ENCODE measurements at places on chromosomes 2 and 18.

DNA sequence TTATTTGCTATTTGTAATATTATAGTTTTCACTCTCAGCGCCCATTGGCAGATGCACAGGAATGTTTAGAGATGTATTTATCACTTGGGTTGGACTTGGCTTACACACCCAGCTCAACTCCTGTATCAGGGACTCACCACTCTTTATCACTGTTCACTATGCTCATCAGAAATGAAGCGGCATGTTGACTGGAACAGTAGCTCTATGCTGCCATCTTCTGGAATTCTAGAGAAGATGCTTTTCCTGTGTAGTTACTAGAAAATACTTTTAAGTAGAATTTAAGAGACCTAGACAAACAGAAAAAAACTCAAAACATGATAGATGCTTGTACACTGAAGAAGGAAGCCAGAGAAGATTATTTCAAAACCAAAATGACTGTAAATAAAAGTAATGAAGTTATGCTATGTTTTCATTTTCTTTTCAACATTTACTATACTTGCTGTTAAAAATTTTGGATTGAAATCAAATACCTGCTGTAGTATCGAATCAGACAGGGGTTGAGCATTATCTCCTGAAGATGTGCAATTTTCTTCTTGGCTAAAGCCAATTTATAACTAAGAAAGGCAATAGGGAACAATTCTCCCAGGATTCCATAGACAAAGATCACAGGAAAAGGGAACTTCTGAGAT lies 47.4 kb upstream of the NXPH2 start:
- H3K27me3 ChIP-seq = no peaks in the 10 kb centered on the region
- H3K4me1 ChIP-seq = no peaks in the 10 kb centered on the region
- H3K4me3 ChIP-seq = no peak overlapping the region
- no peak for DNase-seq
- no peak overlapping the region for H3K27ac ChIP-seq

GRCh38 chr2:46387292-46387691 lies 90.1 kb downstream of the EPAS1 start:
- H3K27me3 ChIP-seq = peaks cover 3% of the 10 kb centered on the region
- H3K36me3 ChIP-seq = peaks cover 7% of the 10 kb centered on the region
- peaks cover 7% of the 10 kb centered on the region for H3K4me1 ChIP-seq
- no peak overlapping the region for H3K27ac ChIP-seq
- DNase-seq = no peak

GRCh38 chr2:176960061-176960460 lies 252.5 kb upstream of the HNRNPA3 start:
- no peak overlapping the region for H3K4me3 ChIP-seq
- H3K4me1 ChIP-seq = no peaks in the 10 kb centered on the region
- H3K27ac ChIP-seq = no peak overlapping the region
- no peaks in the 10 kb centered on the region for H3K36me3 ChIP-seq

GRCh38 chr2:68812251-68812650 lies 58.9 kb downstream of the BMP10 start:
- DNase-seq = no peak
- no peaks in the 10 kb centered on the region for H3K27me3 ChIP-seq
- H3K4me3 ChIP-seq = no peak overlapping the region
- peaks cover 18% of the 10 kb centered on the region for H3K4me1 ChIP-seq
- H3K36me3 ChIP-seq = peaks cover 86% of the 10 kb centered on the region

GRCh38 chr2:122704109-122704563 lies 948.7 kb downstream of the TSN start:
- no peaks in the 10 kb centered on the region for H3K27me3 ChIP-seq
- H3K4me3 ChIP-seq = no peak overlapping the region
- no peaks in the 10 kb centered on the region for H3K36me3 ChIP-seq
- no peak overlapping the region for H3K27ac ChIP-seq
- no peak for DNase-seq

GRCh38 chr2:52563151-52563550 lies 1204.5 kb upstream of the CHAC2 start:
- no peak overlapping the region for H3K27ac ChIP-seq
- no peaks in the 10 kb centered on the region for H3K4me1 ChIP-seq
- no peaks in the 10 kb centered on the region for H3K27me3 ChIP-seq

DNA sequence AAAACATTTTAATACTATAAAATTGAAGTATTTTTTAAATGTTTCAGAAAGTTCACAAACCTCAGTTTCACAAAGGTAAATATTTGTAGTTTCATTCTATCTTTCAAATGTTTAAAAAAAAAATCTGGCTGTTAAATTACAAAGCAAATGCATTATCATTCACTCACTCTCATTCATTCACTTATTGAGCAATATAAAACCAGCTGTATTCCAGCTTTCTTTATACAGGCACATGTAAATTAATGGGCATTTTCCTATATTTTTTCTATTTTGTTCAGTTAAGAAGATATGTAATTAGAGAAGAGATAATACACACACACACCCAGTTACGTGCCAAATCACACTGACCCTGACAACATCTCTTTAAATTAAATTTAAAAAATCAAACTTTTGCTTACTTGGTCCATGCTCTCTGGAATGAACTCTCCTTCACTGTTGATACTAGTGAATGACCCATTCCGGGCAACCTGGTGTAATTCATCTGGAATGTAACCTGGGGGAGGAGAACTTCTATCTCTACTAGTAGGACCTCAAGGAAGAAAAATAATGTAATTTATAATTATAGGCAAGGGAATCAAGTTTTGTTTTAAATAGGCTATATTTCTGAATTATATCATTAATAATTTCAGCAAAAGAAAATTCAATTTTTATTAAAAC lies 32.5 kb upstream of the ERCC3 start:
- no peak for DNase-seq
- no peaks in the 10 kb centered on the region for H3K27me3 ChIP-seq
- H3K27ac ChIP-seq = no peak overlapping the region
- no peak overlapping the region for H3K4me3 ChIP-seq

DNA sequence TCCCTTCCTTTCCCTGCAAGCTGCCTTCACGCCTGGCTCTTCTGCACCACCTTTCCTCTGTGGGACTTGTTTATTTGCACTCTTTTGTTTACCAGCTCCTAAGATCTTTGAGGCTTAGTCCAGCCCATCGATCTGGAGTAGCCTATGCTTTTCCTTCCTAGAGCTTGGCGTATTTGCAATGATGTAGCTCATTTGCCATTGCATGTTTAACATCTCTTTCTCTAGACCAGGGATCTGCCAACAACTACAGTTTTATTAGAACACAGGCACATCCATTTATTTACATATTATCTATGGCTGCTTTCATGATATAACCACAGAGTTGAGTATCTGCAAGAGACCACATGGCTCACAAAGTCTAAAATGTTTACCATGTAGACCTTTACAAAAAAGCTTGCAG lies 150.4 kb downstream of the RAPGEF4 start:
- H3K4me3 ChIP-seq = no peak overlapping the region
- DNase-seq = no peak
- H3K36me3 ChIP-seq = no peaks in the 10 kb centered on the region
- H3K27ac ChIP-seq = no peak overlapping the region
- no peaks in the 10 kb centered on the region for H3K4me1 ChIP-seq

- peaks cover 4% of the 10 kb centered on the region for H3K4me1 ChIP-seq
- DNase-seq = no peak
- no peak overlapping the region for H3K4me3 ChIP-seq
- H3K27me3 ChIP-seq = no peaks in the 10 kb centered on the region
- H3K36me3 ChIP-seq = peaks cover 79% of the 10 kb centered on the region
Observed at GRCh38 chr2:28926847-28927246, 32.4 kb downstream of the WDR43 start.

DNA sequence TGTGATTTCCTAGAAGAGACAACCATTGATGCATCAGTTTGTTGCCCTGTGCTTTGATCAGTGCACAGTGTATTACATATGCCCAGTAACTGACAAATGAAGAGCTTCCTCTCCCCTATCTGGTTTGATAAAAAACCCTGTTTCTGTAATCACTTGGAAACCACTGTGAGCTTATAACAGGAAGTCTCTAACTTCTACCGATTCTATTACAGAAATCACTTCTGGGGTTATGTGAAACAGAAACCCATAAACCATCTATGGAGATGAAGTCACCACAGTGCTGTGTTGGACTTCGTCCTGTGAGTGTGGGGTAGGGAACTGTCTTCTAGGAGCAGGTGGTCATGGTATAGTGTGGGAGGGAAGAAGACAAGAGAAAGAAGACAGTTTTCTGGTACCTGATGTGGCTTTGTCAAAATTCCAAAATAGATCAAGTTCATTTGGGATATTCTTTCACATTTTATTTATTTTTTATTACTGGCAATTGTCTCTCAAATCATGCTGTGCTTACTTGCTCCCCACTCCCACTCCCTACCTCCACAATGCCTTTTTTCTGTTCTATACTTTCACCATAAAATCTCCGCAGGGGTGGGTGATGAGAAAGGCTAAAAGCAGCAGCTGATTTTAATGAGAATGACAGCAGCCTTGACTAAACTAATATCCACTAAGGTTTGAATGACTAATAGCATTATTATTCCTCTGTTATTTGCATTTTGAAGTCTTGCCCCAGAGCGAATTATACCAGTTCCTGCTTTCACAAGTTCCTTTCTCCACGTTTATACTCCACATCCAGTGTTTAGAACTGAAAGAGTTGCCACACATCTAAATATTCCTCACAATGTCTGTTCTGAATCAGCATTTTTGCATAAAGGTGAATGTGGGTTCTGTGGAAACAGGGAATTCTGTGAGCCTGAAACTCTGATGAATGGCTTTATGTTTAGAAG lies 41.7 kb upstream of the RND3 start:
- H3K36me3 ChIP-seq = no peaks in the 10 kb centered on the region
- H3K27me3 ChIP-seq = no peaks in the 10 kb centered on the region
- H3K4me3 ChIP-seq = no peak overlapping the region
- H3K27ac ChIP-seq = no peak overlapping the region

DNA sequence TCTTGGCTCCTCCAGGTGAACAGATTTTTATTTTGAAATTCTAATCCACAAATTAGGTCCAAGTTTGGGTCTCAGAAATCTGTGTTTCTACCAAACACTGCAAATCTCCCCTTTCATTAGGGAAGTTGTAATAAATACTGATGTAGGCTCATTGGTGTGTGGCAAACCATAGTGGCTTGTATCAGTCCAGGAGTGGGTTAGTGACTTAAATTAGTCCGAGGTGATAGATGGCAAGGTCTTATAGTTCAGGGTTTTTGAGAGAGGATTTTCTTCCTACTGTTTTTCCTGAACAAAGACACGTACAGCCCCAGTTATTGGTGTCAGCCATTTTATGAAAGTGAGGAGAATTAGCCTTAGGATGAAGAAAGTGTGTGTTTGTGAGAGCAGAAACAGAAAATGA lies 74.6 kb downstream of the RPRM start:
- no peak overlapping the region for H3K4me3 ChIP-seq
- H3K27me3 ChIP-seq = no peaks in the 10 kb centered on the region
- no peaks in the 10 kb centered on the region for H3K36me3 ChIP-seq
- DNase-seq = no peak
- H3K27ac ChIP-seq = no peak overlapping the region
- no peaks in the 10 kb centered on the region for H3K4me1 ChIP-seq

- peak overlapping the region; percentile 15 for H3K4me3 ChIP-seq
- peaks cover 61% of the 10 kb centered on the region for H3K36me3 ChIP-seq
- no peaks in the 10 kb centered on the region for H3K27me3 ChIP-seq
- peak overlapping the region; percentile 91 for H3K27ac ChIP-seq
Observed at GRCh38 chr2:197208841-197209240, 101.7 kb downstream of the ANKRD44 start.

DNA sequence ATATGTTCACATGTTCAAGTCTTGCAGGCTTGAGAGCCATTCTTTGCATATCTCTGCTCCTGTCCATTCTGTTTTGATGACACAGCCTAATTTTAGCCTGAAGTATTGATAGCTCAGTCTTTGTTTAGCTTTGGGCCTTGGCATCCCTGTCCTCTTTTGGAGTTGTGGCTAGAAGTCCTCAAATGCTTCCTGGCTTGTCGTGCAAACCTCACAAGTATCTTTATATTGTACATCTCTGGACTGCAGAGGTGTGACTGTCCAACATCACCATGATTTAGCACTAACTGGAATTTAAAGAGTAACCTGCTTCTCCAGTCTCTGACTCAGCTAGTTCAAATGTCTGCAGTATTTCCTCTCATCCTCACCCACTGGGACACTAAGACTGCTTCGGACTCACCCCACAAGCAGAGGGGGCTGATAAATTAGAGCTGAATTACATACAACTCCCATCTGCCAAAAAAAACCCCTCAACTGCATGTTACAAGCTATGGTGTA lies 11.7 kb downstream of the PFN4 start:
- no peak for DNase-seq
- H3K4me3 ChIP-seq = no peak overlapping the region
- H3K4me1 ChIP-seq = no peaks in the 10 kb centered on the region
- no peak overlapping the region for H3K27ac ChIP-seq
- H3K36me3 ChIP-seq = no peaks in the 10 kb centered on the region

DNA sequence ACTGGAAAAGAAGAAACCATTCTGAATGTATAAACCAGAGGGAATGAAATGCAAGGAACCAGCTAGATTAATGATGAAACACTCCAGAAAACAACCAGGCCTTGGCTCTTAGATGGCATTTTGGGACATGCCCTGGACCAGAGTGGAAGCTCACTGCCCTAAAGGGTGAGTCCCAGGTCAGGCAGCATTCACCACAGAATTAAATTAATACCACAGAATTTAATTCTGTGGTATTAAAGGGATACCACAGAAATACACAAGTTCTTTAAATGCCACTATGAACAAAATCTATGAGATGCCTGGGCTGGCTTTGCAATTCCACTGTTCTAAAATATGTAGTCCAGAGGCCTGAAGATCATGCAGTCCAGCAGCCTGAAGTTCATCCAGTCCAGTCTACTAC lies 122.3 kb upstream of the KYNU start:
- DNase-seq = no peak
- H3K36me3 ChIP-seq = no peaks in the 10 kb centered on the region
- no peak overlapping the region for H3K27ac ChIP-seq
- H3K4me1 ChIP-seq = no peaks in the 10 kb centered on the region
- no peaks in the 10 kb centered on the region for H3K27me3 ChIP-seq
- H3K4me3 ChIP-seq = no peak overlapping the region

DNA sequence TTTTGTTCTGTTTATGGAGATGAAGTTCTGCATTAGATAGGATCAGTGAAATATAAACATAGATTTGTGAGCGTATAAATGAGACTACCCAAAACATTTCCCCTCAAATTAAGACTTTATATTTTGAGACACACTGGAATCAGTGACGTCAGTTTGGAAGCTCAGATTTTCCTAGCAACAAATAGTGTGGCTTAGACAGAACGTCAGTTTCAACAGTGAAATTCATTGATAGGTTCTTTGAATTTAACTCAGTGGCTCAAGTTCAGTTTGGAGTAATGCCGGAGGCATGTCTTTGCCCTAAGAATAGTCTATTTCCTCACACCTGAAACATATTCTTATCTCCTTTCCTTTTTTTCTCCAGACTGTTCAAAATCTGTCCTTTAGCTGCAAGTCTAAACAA lies 113.6 kb upstream of the ARHGAP15 start:
- H3K4me3 ChIP-seq = no peak overlapping the region
- DNase-seq = no peak

- H3K4me1 ChIP-seq = peaks cover 66% of the 10 kb centered on the region
- peak overlapping the region; percentile 88 for H3K27ac ChIP-seq
- H3K36me3 ChIP-seq = peaks cover 42% of the 10 kb centered on the region
- peak overlapping the region; percentile 91 for H3K4me3 ChIP-seq
- peak; percentile 50 for DNase-seq
Observed at GRCh38 chr2:85583667-85584353, 421 bp upstream of the VAMP5 start.

- no peaks in the 10 kb centered on the region for H3K27me3 ChIP-seq
- no peaks in the 10 kb centered on the region for H3K4me1 ChIP-seq
- no peak for DNase-seq
Observed at GRCh38 chr18:65659912-65660311, 90.9 kb upstream of the CDH7 start.

Data from activated CD4-positive, alpha-beta memory T cell treated with anti-CD3 and anti-CD28 coated beads, Interleukin-2, amount 10 ng/mL, durations not matched to agents 7 days and 5 days (primary cell).